ENCODE measurements at places on chromosomes 7 and 10.

GRCh38 chr10:77879710-77880109 is 46.8 kb downstream of the DLG5 start:
- DNase-seq: no peak

- DNase-seq: no peak
These were observed 93.4 kb downstream of the GPR26 start for GRCh38 chr10:123759501-123760031.

GRCh38 chr10:99731306-99732032 is 458 bp downstream of the COX15 start:
- DNase-seq: no peak

GRCh38 chr7:79820387-79820786 is 314.2 kb upstream of the GNAI1 start:
- DNase-seq: no peak

DNA sequence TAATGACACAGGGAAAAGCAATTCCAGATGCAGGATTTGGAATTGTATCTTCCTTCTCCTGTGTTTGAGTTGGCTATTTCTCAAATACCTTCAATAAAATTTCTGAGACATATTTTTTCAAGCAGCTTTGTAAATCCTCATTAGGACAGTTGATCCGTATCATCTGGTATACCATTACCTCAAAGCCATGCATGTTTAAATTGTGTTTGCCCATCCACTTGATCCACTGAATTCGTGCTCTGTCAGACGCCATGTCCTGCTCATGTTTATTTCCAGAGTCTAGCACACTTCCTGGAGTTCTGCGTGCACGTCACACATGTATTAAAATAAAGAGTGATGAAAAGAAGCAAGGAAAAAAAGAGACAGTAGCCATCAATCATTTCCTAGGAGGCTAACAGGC is 141.8 kb upstream of the CDC14C start:
- DNase-seq: no peak

DNA sequence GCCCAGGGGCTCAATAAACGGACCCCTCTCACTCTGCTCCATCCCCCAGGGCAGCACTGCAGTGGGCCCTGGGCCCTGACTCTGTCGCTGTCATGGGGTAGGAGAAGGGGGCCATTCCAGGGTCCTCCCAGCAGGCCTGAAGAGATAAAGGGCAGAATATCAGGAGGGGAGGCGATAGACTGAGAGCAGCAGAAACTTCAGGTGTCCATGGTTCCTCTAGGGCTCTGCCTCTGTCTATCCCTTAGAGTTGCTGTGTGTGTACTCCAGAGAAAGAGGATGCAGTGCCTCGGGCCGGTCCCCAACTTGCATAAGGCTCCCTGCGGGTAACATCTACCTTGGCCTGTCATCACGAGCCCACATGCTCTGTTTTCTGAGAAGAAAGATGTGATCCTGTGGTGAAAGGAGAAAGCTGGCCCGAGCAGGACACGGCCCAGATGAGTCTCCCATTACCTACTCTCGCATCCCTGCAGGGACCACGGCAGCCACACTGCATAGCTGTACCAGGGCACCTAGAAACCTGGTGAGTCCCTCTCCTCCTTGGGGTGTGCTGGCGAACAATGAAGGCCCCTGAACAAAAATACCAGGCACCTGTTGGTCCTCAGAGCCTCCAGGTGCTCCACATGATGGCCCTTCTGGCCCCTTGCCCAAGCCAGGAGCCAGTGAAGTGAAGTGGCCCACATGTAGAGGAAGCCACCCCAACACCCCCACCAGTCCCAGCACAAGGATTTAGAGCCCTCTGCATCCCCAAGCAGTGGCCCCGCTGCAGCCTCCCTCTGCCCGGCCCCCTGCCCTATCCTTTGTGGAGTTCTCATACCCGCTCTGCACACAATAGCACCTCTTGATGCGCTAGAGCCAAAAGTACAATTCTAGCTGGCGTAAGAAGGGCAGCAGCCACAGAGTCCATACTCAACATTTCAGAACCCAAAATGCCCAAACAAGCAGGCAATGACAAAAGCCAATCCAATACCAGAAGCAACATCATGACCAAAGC is 106.8 kb downstream of the ARHGAP22 start:
- DNase-seq: no peak

DNA sequence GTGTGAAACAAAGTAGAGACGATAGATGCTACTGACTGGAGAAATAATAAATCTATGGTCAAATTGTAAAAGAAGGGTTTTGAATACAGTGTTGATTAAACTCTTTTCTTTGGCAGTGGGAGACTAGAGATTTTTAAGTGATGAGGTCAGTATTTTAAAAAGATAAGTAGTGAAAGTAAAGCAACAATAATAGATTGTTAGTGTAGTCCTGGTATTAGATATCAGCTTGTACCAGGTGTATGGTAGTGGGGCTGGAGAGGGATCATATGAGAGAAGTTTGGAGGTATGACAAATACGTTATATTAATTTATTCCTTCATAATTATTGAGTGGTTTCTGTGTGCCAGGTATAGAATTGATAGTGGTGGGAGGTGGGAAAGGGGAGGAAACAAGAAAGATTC is 25.2 kb downstream of the PHTF2 start:
- no peak for DNase-seq

Data from effector memory CD8-positive, alpha-beta T cell (primary cell).